Stimulated activated CD8-positive, alpha-beta memory T cell treated with anti-CD3 and anti-CD28 coated beads, Interleukin-7, amount 100 ng/mL, for 1 hour (primary cell): ENCODE measurements at places on chromosomes 1 and 21.

- DNase-seq = no peak
Measured at GRCh38 chr1:111148376-111148881, 8.4 kb downstream of the CEPT1 start.

DNA sequence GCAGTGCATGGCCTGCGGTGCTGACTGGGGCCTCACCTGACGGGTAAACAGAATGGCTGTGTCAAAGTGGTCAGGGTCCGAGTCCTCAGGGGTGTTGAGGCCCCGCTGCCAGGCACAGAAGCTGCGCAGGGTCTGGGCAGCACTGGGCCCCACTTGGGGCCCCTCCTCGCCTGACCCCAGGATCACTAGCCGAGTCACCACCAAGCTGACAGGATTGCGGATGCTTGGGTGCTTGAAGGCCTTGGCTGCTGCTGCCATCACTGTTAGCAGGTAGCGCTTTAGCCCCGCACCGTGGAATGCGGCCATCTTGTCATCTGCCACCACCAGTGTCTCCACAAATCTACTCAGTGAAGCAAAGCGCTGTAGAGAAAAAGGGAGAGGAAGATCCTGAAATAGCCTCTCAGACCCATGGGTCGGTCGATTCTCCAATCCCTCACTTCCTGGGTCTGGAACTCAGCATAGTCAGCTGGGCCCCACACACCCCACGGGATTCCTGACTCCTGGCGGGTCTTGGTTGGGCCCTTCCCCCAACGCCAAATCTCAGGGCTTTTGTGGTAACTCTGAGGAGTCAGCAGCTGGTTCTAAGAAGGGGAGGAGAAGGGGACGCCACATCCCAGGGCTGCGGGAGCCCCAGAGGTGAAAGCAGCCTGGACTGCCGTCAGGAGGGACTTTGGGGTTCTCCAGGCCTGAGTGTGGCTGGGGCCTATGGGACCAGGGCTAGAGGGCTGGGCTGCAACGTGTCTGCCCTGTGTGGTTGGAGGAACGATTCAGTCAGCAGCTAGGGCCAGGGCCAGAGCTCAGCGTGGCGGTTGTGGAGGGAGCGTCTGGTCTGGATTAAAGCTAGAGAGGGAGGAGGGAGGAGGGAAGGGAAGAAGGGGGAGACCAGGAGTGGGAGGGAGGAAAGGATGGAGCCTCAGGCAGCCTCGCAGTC lies 2.1 kb downstream of the ADAMTS4 start:
- no peak for DNase-seq

GRCh38 chr1:154014154-154014907 lies 23.8 kb downstream of the RPS27 start:
- DNase-seq = no peak

DNA sequence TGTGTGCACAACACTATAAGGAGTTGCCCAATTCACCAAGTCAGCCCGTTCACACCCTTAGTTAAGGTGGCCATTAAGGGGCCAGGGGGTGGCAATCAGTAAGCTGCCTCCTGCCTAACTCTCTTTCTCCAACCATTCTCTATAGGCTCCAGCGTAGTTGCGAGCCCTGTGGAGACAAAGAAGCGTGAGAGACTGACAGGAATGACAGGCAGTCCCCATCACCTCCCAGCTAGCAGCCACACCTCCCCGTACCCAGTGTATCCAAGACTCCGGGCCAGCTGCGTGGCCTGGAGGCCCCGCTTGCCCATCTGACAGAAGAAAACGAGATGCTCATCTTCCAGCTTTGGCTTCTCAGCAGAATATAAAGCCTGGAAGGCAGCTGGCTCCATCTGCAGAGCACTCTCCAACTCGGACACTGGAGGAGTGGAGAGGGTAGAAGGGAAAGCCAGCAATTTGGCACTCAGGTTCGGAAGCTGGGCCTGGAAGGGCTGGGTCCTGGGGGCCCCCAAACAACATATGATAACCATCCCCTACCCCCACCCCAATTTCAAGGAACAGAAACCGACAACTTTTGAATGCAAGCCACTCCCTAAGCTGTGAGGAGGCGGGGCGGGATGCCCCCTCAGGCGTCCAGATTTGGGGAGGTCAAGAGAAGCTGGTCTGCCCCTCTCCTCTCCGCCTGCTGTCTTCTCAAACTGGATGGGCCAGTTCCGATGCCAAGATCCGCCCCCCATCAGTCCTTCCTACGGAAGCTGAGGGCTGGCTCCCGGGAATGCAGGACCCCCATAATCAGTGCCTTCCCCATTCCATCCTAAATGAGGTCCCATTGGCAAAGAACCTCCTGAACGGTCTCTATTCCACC lies 872 bp downstream of the TSTD1 start:
- no peak for DNase-seq

- peak; percentile 12 for DNase-seq
Measured at GRCh38 chr1:52403566-52404115, 582 bp downstream of the ORC1 start.
